ENCODE measurements at places on chromosomes 3 and 15. TPM values are rescaled to one million over a fixed set of nuclear protein-coding genes. Genes with fewer than 3 reads are reported as not detected.

The GOLGA8O gene
- 2.3 TPM for total RNA-seq

The ITIH3 gene
- total RNA-seq: 0.78 TPM

The IL5RA gene
- 0.40 TPM for total RNA-seq

The ZNF280D gene
- total RNA-seq: 34.7 TPM

The RASL12 gene
- total RNA-seq: 11.5 TPM

The TERC gene
- total RNA-seq: 0.86 TPM

The GOLGA8S gene
- total RNA-seq: 1.1 TPM

The GHSR gene
- not detected for total RNA-seq

The CATSPER2 gene
- total RNA-seq: 3.0 TPM

The ATP13A4 gene
- not detected for total RNA-seq

- DNase-seq: no peak
These were observed 238.2 kb upstream of the C2CD4B start for GRCh38 chr15:62403164-62403809.

- DNase-seq: no peak
These were observed 20.9 kb upstream of the RBP1 start for GRCh38 chr3:139560411-139560810.

- no peak for DNase-seq
These were observed 72.2 kb downstream of the MECOM start for GRCh38 chr3:169591159-169591951.

DNA sequence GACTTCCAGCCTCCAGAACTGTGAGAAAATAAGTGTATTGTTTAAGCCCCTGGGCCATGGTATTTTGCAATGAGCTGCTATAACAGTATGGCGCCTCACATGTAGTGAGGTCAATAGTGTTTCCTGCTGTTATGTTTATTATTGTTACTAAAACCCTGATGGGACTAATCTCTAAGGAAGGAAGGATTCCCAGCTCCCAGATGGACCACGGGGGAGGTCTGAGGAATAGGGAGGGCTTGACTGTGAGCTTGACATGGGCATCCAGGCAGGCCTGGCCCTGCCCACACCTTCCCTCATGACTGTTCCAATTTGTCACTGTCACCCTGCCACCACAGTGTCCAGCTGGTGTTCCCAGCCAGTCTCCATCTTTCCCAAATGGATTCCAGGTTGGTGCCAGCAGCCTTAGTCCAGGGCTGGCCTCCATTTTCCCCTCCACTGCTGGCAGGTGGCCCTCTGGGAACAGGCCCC lies 14.5 kb upstream of the SLC41A3 start:
- peak; percentile 47 for DNase-seq

- no peak for DNase-seq
These were observed 317.3 kb downstream of the ZBTB20 start for GRCh38 chr3:114829783-114830182.

DNA sequence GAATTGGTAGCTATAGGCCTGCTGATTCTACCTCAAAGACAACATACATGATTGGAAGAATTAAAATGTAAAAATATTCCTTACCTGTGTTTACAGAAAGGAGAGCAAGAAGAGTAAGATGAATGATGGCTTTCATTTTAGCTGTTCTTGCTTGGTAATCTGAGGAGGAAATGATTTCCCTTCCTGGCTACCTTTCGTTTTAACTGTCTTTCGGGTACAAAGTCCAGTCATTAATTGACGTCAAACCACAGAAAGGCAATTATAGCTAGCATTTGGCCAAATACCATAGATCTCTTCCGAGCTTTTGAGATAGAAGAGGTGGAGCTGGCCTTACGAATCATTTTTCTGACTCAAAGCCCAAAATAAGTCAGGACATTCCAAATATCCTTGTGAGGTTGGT lies at the start of gene MUC13:
TSS of gene MUC13 (minus strand) at position 175 of the 400 bp plus-strand sequence. CDS start at position 136, 39 bp downstream.
- DNase-seq: no peak

DNA sequence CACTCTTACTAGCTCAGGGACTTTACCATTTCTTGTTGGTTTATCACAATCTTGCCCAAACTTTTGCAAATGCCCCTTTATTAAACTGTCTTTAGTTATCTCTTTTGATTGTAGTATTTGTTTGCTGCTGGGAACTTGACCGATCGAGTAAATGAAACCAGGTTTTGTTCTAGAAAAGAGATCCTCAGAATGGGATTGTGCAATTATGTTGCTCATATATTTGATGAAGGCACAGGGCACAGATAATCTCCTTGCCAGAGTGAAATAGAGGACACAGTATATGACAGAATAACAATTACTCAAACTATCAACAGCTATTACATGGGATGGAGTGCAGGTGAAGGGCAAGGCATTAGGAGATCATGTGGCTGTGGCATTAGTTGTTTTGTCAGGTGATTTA lies 216.6 kb upstream of the RASGRP1 start:
- DNase-seq: no peak

- no peak for DNase-seq
These were observed 3.7 kb downstream of the IFT80 start for GRCh38 chr3:160395297-160395696.

- DNase-seq: no peak
These were observed 438.1 kb downstream of the NAALADL2 start for GRCh38 chr3:175297216-175297615.

DNA sequence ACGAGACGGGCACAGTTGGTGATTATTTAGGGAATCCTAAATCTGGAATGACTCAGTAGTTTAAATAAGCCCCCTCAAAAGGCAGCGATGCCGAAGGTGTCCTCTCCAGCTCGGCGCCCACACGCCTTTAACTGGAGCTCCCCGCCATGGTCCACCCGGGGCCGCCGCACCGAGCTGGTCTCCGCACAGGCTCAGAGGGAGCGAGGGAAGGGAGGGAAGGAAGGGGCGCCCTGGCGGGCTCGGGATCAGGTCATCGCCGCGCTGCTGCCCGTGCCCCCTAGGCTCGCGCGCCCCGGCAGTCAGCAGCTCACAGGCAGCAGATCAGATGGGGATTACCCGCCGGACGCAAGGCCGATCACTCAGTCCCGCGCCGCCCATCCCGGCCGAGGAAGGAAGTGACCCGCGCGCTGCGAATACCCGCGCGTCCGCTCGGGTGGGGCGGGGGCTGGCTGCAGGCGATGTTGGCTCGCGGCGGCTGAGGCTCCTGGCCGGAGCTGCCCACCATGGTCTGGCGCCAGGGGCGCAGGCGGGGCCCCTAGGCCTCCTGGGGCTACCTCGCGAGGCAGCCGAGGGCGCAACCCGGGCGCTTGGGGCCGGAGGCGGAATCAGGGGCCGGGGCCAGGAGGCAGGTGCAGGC lies 318.0 kb downstream of the FGF12 start:
- DNase-seq: no peak

DNA sequence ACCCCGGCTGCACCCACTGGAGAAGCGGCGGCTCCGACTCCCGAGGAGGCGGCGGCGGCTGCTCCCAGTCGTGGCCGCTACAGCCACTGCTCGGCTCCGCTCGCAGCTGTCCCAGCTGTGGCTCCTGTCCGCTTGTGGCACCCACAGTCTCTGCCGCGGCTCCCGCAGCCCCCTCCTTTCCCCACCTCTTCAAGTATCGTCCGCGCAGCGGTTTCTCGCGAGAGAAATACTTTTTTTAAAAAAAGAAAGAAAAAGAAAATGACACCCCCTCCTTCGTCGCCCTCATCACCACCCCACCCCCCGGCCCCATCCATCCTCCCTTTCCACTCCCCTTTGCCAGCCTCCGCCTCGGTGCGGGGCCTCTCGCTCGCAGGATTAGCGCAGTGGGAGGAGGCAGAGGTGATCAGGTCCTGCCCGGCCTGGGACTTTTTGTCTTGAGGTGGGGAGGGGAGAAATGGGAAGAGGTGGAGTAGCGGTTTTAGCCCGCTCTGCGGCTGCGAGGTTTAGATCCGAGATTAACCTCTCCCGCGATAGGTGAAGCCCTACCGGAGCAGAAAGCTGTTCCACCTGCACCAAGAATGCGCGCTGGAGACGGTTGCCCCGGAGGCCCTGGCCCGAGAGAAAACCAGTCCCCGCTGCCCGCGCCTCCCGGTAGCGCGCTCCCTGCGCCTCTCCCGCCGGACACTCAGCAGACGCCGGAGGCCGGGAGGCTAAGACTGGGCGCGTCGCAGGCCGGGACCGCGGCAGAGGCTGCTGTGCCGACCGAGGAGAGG lies at the start of gene FBN1:
TSS of gene FBN1 (minus strand) at position 152 of the 773 bp plus-strand sequence. CDS start 940 bp downstream, outside the sequence.
- peak; percentile 82 for DNase-seq

- no peak for DNase-seq
These were observed 186.6 kb upstream of the MANF start for GRCh38 chr3:51198477-51198876.

DNA sequence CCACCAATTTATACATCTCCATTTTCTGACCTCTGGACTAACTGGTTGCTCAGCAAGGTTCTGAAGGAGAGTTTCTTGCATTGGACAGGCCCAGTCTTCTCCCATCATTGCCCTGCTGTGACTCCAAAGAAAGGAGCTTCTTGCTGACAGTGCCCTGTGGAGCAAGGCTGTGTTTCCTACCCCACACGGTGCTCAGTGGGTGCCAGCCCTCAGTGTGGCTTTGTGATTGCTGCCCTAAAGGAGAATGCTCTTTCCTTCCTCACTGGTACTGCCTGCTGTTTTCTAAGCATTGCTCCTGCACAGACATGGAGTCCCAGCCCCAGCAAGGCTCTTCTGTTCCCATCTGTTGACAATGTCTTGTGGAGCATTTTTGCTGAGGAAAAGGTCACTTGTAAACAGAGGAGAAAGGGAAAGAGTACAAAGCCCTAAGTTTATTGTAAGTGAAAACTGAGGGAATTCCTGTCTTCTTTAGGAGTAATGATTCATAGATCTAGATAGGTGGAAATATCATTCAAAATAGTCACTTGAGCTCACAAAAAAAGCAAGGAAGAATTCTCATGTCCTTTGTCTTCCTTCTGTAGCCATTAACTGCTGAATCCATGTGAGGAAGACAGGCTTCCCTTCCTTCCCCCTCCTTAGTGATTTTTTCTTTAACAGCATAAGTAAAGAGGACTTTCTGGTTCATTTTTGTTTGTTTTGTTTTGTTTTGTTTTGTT lies 62.9 kb downstream of the HMG20A start:
- DNase-seq: no peak

- no peak for DNase-seq
These were observed 63.3 kb downstream of the RPL22L1 start for GRCh38 chr3:170806676-170807075.

- DNase-seq: no peak
These were observed 184.9 kb downstream of the ATG7 start for GRCh38 chr3:11457135-11457534.

DNA sequence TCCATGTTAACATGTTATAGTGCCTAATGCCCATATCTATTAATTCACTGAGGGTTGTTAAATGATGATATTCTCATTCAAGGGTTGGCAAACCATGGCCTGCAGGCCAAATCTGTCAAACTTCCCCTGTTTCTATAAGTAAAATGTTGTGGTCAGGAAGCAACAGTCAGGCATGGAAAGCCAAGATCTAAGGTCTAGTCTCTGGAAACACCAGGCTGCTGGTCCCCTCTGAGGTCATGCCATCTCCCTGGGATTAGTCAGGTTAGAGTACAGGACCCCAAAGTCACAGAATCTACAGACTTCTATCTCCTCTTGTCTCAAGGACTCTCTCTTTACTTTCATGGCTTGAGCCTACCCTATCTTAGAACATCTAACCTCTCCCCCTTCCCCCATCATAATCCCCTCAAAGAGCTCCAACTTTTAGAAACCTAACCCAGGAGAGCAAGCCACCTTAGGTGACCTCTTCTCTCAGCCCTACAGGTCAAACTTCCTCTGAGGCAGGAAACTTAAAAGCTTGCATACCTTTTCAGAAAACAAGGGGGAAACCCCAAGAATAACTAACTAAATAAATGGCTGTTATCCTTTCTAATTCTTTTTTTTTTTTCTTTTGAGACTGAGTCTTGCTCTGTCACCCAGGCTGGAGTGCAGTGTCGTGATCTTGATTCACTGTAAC lies 15.3 kb upstream of the HERC1 start:
- DNase-seq: no peak

DNA sequence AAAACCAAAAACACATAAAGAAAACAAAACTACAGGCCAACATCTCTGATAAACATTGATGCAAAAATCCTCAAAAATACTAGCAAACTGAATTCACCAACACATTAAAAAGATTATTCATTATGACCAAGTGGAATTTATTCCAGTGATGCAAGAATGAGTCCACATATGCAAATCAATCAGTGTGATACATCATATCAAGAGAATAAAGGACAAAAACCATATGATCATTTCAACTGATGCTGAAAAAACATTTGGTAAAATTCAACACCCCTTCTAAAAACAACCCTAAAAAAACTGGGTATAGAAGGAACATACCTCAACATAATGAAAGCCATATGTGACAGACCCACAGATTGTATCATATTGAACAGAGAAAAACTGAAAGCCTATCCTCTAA lies 265.6 kb upstream of the DCBLD2 start:
- no peak for DNase-seq

GRCh38 chr3:31421314-31422048 lies 111.2 kb upstream of the STT3B start:
- DNase-seq: no peak

DNA sequence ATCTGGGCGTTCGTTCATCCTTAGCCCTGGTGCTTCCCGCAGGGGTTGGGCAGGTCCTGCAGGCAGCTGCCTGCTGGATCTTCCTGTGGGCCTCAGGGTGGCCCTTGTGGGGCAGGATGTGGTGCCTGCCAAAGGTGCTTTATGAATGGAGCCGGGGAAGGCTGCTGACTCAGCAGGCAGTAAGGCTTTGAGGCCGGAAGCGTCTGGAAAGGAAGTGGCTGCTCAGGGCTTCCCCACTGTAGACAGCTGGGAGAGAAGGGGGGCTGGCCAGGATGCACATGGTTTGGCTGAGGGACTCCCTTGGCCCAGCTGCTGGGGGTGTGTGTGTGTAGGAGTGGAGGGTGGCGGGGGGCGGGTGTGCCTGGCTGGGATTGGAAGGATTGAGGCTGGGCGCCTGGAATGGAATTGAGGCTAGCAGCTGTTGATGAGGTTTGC lies 12.9 kb downstream of the CD276 start:
- DNase-seq: peak; percentile 93

DNA sequence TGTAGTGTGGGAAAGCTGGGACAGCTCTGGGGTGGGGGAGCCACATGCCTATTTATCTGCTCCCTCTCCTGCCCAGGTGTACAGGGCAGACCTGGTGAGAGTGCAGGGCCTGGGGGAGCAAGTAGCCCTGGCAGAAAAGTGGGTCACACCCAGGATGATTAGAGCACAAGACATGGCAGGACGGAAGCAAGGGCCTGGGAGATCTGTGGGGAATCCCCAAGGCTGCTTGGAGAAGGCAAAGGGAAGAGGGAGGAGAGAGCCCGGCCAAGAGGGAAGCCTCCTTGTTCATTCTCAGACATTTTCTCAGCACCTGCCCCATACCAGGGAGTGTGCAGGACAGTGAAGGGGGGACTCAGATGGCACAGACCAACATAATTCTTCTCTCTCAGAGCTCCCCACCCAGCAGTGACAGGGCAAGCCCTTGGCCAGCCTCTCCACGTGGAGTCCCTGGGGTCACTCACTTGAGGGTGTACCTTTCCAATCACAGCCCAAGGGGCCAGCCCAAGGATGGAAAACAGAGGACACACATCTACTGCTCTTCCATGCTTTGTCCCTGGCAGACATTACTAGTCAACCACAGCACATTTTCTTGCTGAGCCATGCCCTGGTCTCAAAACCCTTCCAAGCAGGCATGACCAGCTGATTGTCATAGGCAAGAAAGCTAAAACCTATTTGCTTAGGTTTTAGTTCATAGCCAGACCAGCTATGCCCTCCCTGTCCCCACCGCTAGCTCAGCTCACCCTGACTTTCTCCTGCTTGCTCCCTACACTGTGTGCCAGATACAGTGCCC lies 4.9 kb upstream of the DUSP7 start:
- no peak for DNase-seq
